ENCODE measurements at places on chromosomes 5 and 9.

DNA sequence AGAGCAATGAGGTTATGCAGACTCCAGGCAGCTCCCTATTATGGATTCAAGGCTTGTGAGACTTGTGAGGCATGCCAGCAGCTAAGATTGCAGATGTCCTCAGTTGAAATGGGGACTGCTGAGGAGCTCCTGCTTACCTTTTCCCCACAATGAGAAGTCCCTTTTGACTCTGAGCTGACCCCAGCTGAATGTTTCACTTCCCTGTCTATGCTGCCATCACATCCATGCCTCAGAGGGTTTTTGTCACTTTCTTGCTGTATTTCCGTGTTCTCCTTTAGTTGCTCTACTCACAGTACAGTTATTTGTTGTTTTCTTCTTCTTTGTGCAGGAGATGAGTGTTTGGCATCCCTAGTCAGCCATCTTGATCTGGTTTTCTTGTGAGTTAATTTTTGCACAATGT is 18.8 kb upstream of the OR2S2 start:
- DNase-seq, result no peak

DNA sequence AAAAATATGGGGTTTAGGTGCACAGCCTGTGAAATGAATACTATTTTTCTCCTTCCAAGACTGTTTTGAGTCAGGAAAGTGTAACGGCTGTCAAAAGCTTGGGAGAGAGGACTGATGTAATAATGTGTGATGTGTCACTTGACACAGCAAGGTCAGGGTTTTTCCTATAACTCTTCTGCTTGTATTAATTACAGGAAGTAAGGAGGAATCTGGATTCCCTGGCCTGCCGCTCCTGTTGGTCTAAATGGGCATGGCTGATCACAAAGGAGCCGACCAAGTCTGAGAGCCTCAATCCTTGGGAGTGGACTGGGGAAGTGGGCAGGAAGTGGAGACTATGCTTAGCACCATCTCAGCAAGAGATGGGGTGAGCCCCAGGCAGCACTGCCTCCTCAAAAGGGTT is 16.7 kb upstream of the SLC28A3 start:
- DNase-seq, result no peak

DNA sequence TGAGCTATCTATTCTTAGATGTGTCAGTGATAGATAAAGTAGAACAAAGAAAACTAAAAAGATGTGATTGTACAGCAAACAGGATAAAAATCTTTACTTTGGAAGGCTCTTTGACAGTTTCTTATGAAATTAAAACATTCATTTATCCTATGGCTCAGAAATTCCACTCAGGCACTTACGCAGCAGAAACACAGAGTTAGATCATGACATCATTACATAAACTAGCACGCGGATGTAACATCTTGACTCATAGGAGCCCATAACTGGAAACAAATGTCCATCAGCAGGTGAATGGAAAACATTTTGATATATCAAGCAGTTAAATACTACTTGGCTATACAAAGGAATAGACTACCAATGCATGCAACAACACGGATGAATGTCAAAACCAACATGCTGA is 45.3 kb downstream of the ICE1 start:
- DNase-seq, result no peak

GRCh38 chr9:109459423-109459822 is 38.7 kb downstream of the PTPN3 start:
- no peak for DNase-seq

Measured in muscle of back (tissue), 13 donors.